ENCODE measurements at places on chromosomes 2 and 18.

DNA sequence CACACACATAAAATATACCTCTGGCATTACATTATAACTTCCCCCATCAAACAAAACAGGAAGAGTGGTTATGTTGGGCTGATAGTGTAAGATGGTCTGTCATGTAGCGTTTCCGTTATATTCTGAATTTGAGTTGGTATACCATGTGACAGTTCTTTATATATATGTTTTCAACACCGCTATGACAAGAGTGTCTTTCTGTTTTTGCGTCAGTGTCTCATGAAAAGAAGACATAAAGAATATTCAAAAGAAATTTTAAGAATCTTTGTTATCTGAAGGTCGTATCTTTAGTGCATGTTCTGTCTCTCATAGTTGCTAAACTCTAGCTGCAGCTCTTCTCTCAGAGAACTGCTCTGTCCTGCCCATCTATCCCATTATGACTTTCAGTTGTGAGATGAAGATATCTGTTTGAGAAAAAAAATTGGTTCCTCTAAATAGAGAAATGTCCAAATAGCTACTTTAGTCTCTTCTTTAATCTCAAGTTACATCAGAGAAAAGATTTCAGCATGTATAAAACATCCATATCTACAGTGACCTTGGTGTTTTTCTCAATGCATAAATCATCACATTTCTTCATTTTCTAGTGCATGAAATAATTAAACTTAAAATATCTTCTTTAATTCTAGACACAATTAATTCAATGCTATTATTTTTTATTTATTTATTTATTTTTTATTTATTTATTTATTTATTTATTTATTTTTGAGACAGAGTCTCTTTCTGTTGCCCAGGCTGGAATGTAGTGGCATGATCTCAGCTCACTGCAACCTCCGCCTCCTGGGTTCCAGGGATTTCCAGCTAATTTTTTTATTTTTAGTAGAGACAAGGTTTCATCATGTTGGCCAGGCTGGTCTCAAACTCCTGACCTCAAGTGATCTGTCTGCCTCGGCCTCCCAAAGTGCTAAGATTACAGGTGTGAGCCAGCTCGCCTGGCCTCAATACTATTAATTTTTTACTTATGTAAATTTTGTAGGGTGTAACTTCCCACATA lies 24.3 kb upstream of the PSME4 start:
- no peak for DNase-seq

GRCh38 chr18:26536032-26536431 lies 12.3 kb downstream of the KCTD1 start:
- DNase-seq: no peak

DNA sequence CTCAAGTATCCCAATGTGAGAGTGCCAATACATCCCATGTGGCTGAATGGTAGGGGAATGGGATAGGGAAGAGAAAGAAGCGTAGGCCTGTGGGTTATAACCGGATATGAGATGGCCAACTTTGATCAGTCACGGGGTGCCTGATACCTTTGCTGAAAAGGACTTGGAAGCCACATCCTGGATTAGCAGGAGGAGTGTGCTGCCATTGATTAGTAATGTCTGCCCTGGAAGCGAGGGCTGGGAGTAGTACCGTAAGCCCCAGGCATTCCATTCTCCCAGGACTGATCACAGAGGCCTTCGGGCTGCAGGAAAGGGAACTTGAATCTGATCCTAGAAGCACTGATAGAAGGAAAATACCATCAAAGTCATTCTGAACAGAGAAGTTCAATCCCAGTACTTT lies 218.5 kb downstream of the TFCP2L1 start:
- no peak for DNase-seq

DNA sequence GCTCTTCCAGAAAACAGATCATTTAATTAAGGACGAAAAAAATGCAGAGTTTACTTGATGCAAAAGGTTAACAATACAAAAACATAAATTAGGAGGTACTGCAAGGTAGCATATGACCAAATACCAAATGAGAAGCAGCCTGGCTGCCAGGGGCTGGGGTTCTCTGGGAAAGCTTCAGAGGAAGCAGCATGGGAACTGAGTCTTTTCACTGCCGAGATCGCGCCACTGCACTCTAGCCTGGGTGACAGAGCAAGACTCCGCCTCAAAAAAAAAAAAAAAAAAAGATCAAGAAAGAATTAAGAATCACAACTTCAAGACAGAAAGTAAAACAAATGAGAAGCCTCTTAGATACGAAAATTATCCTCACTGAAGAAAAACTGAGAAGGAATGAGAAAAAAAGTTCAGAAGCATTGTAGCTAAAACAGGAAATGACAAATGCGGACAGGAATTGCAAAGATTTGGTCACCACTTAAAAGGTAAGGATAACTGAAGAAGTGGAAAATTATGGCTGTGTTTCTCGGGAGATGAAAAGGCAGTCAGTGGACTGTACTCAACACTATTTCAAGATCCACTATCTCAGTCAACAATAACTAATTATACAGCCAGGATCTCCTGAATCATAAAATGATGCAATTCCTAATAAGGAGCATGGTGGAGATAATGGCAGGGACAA lies 4.3 kb downstream of the SEPTIN10 start:
- no peak for DNase-seq

DNA sequence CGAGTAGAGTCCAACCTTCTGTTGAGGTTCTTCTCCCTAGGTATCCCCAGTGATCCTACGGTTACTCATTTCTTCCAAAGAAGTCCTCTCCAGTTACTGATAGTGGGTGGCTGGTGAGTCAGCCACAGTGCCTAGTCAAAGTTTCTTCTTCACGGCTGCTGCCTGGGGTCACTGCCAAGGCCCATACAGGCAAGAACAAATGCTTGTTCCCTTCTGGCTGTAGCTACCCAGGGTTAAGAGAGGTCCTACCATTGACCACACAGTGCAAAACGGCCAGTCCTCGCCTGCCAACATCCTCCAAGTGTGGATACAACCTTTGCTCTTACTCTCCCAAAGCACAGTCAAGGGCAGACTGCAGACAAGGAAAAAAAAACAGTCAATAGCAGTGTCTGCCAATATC lies 2.9 kb upstream of the PTPN4 start:
- peak; percentile 80 for DNase-seq

DNA sequence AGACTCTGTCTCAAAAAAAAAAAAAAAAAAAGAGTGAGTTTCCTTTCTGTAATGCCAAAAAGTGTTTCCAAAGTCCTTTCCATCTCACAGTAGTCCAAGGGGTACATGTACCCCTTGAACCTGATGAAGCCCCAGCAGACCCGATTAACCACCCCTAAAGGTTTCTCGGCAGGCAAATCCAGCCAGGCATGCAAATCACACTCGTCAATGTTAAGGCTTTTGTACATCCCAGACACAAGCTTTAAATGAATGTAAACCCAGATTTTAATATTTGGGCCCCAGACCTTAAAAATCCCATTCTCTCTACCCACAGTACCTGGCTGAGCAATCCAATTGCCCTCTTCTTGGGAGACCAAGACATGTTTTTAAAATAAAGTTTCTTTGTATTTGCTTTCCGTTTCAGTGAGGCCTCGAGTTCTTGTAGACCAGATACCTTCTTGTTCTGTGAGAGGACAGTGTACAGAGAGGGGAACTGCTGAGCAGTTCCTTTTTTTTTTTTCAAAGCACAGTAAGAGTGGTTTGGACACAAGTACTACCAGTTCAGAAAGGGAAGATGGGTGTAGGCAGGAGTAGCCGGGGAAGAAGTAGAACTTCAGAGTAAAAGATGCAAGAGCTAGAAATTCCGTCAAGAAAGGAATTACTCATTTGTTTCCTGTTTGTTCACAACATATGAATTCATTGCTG lies at the start of gene NLRC4:
TSS of gene NLRC4 (minus strand) at position 465 of the 684 bp plus-strand sequence. CDS start 8,111 bp downstream, outside the sequence.
- peak; percentile 45 for DNase-seq

- DNase-seq: no peak
Measured at GRCh38 chr2:55078956-55079355, 28.7 kb upstream of the RTN4 start.

DNA sequence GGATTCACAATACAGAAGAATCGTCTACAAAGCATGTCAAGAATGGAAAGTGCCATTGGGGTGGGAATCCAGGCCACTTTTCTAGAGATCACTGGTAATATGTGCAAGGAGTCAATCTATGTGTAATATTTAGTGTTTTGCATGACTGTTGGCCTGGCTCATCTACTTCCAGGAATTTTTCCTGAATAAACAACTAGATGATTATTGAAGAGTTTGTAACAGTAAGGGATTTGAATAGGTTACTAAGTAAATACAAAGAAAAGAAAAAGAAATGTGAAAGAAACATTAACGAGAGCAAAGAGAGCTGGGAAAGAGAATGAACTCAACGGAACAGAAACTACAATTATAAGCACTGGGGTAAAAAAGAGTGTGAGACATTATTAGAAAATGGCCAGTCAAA lies 406.0 kb downstream of the TGIF1 start:
- no peak for DNase-seq

- no peak for DNase-seq
Measured at GRCh38 chr2:121666042-121666441, 16.8 kb upstream of the CLASP1 start.

GRCh38 chr2:8515864-8516533 lies 165.9 kb upstream of the ID2 start:
- DNase-seq: no peak

GRCh38 chr2:124698979-124699565 lies 674.0 kb downstream of the CNTNAP5 start:
- no peak for DNase-seq

GRCh38 chr2:147686365-147686764 lies 158.5 kb upstream of the ACVR2A start:
- no peak for DNase-seq

DNA sequence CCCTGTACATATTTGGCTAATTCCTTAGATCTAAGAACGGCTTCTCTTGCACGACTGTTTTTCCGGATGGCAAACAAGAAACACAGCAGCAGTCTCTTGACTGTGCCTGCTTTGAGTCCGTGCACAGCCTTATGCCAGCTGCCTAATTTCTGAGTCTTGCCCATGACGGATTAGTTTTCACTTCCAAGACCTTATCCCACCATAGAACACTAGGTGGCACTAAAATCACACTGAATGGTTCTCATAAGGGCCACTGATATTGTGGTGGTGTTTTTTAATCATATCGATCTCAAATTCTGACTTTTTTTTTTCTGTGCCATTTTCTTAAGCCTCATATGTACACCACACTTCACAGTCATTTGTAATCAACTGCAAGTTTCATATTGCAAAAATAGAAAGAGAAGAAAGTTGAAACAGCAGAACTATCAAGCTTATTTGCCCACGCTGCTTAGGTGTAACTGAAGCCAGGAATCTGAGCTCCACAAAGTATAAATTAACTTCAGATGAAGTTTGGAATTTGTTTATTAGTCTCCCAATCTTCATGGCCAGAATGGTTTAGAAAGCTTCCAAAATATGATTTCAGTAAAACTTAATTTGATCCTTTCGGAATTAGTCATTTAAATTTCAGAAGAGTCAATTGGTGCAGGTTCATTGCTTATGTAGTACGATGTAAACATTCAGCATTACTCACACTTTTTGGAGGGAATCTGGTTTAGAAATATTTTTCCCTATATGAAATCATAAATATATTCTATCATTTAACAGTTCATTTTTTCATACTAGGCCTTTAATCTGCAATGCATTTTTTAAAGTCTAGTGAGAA lies 45.5 kb upstream of the SCN7A start:
- DNase-seq: peak; percentile 80

DNA sequence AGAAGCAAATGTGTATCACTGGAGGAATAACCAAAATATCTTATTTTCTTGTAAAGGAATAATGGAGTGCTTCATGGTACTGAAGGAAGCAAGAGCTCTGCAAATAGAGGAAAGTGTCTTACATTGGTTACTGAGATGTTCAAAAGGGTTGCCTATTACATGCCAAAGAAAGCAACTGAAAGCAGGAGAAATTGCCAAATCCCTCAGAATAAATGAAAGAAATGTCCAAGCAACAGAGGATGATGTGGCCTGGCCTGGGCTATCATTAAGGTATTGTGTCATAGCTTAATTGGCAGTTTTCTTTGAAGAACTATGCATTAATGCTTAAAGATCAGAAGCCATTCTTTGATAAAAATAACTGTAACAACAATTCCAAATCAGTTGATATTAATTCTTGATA lies 173.7 kb downstream of the RAB3GAP1 start:
- no peak for DNase-seq

GRCh38 chr18:67408240-67408639 lies 108.3 kb downstream of the DSEL start:
- no peak for DNase-seq

- no peak for DNase-seq
Measured at GRCh38 chr2:23510471-23510870, 125.5 kb downstream of the KLHL29 start.

- no peak for DNase-seq
Measured at GRCh38 chr2:72132981-72133720, 14.5 kb downstream of the CYP26B1 start.

- peak; percentile 48 for DNase-seq
Measured at GRCh38 chr2:124426625-124427024, 401.5 kb downstream of the CNTNAP5 start.

DNA sequence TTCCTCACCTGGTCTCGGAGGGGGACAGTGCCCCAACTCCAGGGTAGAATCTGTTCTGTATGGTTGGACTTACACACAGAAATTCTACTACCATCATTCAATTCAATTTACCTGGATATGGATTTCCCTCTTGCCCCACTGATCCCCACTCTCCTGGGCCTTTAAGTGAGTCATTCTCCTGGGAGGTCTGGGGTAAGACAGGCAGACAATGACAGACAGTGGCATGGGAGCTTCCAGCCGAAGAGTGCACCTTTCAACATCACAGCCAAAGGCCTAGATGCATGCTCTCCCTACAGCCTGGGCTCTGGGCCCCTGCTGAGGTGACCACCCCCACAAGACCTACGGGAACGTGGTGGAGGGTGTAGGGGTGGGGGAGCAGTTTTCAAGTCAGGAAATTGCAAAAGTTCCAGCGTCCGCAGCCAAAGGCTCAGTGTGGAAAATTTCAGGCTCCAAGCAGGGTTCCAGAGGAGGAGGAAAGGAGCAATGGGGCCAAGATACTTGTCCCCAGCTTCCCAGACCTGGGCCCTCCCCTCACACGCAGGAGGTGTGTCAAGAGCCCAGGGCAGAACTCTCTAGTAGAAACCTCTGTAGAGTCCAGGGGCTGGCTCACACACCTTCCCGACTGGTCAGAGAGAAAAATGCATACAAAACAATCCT lies 296.4 kb downstream of the CYP26B1 start:
- DNase-seq: no peak

- no peak for DNase-seq
Measured at GRCh38 chr2:174325373-174326160, 9.2 kb upstream of the SP9 start.

All from Ammon's horn (tissue), 1 donor.